Mammary epithelial cell (primary cell): ENCODE measurements at places on chromosomes 3 and 15. TPM values are rescaled to one million over a fixed set of nuclear protein-coding genes. Genes with fewer than 3 reads are reported as not detected.
A peak's percentile ranks its signal among the peaks of the same experiment; 100 is the strongest.

DHX30 gene
- total RNA-seq = 60.5 TPM

PRRT3 gene
- total RNA-seq = 2.0 TPM

- DNase-seq = no peak
These were observed 119.1 kb upstream of the SLC25A36 start for GRCh38 chr3:140822401-140823047.

DNA sequence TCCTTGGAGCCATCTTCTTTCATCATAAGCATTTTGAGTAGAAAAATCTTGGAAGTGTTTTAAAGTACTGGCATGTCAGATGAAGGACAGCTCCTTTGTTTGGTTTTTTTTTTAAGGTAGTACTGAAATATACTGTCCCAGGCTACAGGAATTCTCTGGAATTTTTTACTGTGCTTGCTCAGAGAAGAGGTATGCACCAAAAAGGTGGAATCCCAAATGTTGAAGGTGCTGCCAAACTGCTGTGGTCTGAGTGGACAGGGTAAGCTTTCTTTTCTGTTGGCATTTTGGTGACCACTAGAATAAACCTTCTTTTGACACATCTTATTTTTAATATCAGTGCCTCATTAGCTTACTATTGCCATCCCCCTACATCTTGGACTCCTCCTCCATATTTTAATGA, 7.2 kb downstream of the GNL3 start:
- DNase-seq = no peak

- DNase-seq = no peak
These were observed 140.4 kb upstream of the MBNL1 start for GRCh38 chr3:152128356-152128755.

GOLGA6L7 gene
- total RNA-seq = not detected

DNA sequence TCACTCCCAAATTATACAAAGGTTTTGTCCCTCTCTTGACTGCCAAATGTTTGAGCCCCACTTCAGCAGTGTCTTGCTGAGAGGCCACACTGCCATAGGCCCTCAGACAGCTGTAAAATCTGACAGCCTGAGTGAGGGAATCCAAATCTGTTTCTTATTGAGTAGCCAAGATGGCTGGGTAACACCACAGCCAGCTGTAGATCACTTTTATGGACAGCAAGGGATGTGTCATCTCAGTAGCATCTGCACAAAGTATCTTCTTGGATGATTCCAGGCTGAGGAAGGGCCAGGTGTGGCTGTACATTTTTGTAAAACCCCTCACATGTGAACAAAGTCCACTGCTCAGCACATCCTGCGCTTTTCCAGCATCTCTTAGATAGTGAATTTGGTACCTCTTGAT, 237.0 kb upstream of the LRTM1 start:
- DNase-seq = no peak

PRTG gene
- total RNA-seq = 4.3 TPM

DNA sequence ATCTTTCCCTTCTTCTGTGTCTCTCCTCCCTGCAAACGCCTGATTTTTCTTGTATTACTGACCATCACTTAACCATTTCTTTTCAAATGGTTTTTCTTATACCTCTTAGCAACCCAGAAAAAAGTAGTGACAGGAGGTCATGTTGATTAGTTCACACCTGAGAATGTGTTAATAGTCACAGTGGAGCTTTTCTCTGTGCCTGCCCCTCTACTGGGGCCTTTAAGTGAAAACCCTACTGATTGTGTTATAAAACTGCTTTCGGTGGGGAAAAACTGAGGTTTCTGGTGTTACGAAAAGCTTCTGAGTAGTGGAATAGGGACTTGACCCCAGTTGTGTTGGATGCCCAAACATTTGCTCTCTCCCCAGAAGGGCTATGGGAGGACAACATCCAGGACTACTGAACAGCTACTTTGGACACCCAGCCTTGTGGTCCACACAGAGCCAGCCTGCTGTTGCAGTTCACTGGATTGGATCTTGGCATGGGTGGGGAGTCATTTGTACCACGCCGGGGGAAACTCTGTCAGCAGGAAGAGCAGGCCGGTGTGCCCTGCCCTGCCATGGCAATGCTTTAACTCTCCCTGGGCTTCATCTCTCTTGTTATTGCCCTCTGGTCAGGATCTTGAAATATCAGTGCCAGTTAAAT, 10.3 kb downstream of the GPR87 start:
- no peak for DNase-seq

DNA sequence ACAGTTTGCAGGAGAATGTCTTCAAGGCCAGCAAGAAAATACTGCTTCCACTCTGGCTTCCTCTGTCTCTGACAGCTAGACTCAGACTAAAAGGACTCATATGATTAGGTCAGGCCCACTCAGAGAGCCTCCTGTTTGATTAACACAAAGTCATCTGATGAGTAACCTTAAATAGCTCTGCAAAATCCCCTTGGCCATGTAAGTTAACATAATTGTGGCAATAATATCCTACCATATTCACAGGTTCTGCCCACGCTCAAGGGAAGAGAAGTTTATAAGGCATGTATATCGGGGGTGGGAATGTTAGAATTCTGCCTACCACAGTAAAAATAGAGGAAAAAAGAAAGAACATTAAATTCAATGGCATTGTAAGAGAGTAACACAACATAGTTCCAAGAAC, 20.6 kb upstream of the HHATL start:
- peak; percentile 12 for DNase-seq

LIPC gene
- total RNA-seq = not detected in 2 replicates

DNA sequence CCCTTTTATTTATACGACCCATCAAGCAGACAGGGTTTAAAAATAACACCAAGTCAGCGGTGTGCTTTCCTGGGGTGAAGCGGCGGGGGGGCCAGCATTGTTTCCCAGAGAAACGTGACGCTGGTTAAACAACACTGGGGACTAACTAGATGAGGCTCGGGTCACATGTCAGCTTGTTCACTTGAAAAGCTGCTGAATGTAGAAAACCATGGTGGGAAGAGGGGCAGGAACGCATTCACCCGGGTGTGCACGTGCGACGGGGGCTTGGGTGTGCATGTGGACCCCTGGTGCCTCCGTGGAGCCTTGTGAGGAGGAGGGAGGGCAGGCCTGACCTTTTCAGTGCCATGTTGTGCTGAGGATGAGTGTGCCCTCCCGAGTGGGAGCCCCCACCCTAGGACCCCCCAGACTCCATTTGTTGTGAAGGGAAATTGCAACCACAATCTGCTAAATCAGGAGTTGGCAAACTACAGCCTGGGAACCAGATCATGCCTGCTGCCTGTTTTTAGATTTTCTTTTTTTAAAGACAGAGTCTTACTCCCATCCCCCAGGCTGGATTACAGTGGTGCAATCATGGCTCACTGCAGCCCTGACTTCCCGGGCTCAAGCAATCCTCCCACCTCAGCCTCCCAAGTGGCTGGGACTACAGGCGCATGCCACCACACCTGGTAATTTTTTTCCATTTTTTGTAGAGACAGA, 70.4 kb upstream of the CMTM7 start:
- no peak for DNase-seq

DNA sequence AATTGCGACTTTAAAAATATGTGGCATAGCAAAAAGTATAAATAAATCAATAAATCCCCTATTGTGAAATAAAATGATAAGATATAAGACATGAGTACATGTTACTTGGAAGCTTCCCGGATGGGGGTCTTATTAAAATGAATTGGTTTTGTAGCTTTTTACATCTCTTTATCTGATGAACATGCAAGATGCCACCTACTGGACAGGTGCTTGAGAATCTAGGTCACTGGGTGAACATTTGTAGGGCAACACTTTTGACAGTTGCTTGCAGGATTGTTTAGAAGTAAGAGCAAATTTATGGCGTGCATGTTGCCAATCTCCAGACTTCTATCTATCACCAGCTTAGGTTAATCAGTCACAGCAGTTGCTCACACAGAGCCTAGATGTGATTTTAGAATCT, 362.7 kb upstream of the SUCLG2 start:
- no peak for DNase-seq

PTH1R gene
- total RNA-seq = not detected in 2 replicates

- DNase-seq = peak; percentile 32
These were observed 40.3 kb upstream of the ICE2 start for GRCh38 chr15:60519218-60519617.

DNA sequence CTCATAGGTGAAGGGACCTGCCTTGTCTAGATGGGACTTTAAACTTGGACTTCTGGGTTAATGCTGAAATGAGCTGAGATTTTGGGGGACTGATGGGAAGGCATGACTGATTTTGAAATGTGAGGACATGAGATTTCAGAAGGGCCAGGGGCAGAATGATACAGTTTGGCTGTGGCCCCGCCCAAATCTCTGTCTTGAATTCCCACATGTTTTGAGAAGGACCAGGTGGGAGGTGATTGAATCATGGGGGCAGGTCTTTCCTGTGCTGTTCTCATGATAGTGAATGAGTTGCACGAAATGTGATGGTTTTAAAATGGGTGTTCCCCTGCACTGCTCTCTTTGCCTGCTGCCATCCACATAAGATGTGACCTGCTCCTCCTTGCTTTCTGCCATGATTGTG, 42.8 kb downstream of the ILDR1 start:
- peak; percentile 67 for DNase-seq

BSN gene
- 0.05 and 0.21 TPM in 2 replicates for total RNA-seq

GRCh38 chr15:49288391-49288790, 118.3 kb downstream of the GALK2 start:
- no peak for DNase-seq

ISG20 gene
- 1.0 TPM for total RNA-seq

IL17RE gene
- 2.8 and 10.6 TPM in 2 replicates for total RNA-seq

GRCh38 chr15:90003736-90004135, 2.6 kb downstream of the ZNF710 start:
- no peak for DNase-seq

DNA sequence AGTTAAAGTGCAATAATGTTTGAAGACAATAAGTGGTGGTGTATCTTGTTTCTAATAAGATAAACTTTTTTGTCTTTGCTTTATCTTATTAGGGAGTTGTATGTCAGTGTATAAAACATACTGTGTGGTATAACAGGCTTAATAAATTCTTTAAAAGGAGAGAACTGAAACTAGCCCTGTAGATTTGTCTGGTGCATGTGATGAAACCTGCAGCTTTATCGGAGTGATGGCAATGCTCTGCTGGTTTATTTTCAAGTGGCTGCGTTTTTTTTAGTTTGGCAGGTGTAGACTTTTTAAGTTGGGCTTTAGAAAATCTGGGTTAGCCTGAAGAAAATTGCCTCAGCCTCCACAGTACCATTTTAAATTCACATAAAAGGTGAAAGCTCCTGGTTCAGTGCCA, 2.7 kb downstream of the RPL15 start:
- DNase-seq = no peak

DNA sequence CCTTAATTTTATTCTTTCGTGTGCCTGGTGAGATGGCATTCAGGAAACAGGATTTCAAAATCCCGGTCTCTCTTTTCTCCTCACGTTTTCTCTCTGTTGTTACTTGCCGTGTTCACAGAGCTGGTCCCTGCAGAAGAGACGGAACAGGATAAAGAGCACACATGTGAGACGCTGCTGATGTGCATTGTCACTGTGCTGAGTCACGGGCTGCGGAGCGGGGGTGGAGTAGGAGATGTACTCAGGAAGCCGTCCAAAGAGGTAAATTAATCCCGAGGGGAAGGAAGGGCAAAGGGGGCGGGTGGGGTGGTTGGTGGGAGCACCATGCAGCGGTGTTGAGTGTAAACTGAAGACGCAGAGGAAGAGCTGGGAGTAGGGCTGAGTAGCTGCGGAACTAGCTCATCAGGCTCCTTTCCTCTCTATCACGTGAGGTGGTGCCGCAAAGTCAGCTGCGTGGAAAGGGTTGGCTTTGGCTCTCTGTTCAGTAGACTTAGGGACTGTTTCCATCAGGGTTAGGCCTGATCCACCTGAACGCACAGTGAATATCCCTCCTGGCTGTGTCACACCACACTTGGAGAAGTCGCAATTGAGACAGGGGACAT, 164.8 kb upstream of the BHLHE40 start:
- DNase-seq = no peak

- DNase-seq = peak; percentile 17
These were observed 335.9 kb downstream of the LPP start for GRCh38 chr3:188489639-188490405.

- DNase-seq = peak; percentile 86
These were observed 36.4 kb downstream of the WWTR1 start for GRCh38 chr3:149621218-149622005.

TMOD3 gene
- total RNA-seq = 121 and 124 TPM in 2 replicates

GRCh38 chr15:69539345-69539744, 86.7 kb downstream of the RPLP1 start:
- no peak for DNase-seq

DNA sequence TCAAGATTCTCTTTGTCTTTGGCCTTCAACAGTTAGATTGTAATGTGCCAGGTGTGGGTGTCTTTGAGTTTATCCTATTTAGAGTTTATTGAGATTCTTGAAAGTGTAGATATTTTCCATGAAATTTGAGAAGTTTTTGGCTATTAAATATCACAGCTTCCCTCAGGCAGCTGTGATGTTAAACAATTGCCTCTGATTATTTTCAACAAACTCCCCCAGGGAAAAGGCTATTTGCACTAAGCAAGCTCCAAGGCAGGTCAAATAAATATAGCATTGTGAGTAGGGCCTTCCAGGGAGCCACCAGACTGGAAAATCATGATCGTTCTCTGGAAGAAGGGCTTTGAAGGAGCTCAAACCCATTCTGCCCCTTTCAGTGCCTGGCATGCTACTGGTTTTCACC, 107.0 kb downstream of the EEFSEC start:
- DNase-seq = no peak

GRCh38 chr3:180390313-180390712, 211.7 kb upstream of the TTC14 start:
- no peak for DNase-seq
